ENCODE measurements at places on chromosomes 2 and 18.

DNA sequence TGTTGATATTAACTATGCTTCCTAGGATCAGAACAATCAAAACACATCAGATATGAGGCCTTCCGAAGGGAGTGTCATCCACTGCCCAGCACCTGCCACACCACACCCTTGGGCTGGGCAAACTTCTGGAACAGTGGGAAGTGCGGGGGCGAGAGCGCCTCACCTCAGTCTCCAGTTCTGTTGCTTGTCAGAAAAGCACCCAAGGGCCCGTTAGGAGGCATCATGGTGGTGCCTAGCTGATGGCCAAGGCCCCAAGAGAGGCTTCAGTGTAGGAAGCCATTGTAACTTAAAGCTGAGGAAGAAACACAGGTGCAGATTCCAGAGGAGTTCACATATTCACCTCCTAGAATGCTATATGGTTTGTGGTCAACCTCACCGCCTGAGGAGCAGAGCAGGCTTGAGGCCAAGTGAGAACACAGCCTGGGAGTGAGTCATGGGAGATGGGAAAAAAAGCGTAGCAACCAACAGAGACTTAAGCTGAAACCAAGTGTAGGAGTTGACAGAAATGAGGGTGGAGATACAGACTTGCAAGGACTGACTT lies 85.1 kb upstream of the ATL2 start:
- no peak for DNase-seq

- DNase-seq = no peak
These were observed 37.6 kb upstream of the MSTN start for GRCh38 chr2:190099890-190100697.

DNA sequence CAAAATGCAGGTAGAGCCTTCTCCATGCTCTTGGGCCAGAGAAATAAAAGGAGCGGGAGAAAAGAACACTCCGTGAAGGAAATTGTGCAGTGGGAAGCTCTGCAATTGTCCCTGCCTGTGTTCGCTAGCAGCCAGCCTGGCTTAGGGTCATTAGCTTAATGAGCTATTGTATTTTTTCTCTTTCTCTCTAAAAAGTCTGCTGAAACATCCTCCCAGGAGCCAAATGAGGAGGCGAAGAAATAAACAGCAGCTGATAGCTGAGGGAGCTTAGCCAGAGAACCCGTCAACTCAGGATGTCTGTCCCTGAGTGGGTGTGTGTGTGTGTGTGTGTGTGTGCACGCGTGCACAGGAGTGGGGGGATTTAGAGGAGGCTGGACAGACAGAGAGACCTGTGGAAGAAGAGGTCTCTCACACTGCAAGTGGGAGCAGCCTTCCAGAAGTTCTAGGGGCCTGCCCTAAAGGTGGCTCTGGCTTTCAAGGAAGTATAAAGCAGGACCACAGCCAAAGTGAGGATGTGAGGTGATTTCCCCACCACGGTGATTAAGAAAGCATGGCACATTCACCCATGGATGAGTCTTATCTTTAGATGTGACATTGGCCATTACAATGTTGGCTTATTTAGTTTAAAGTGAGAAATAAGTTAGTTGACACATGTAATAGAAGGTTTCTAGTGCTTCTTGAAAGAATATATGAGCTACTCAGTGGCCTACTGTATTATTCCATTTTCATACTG lies 690.4 kb downstream of the RNF144A start:
- no peak for DNase-seq

DNA sequence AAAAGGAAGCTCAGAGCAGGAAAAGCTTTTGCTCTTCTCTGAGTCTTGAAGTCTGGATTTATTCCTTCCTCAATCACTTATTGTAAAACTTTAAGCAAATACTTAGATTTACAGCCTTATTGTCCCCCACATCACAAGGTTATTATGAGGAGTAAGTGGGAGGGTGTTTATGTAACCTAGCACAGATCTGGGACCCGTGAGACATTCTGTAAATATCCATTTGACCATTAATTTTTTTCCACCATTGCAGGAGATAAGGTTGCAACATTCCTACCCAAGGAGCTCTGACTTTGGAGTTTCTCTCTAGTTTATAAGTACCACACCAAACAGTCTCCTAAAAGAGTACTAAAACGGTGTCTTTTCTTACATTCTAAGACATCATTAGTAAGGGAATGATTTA lies 52.1 kb upstream of the CTIF start:
- no peak for DNase-seq

DNA sequence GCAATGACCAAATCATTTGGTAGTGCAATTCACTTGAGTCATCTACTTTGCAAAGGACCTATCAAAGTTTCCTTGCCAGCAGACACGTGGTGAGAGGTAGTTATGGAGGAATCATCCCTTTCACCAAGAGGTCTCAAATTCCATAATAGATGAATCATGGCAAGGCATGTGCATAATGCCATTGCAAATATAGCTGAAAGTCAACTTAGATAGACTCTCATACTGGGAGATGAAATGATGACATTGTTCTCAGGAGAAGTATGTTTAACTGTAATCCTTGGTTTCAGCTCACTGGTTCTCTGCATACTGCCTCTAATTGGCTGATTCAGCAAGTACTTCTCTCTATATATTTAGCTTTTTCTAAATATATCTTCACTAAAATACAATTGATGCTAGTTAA lies 57.2 kb downstream of the CALCRL start:
- no peak for DNase-seq

- no peak for DNase-seq
These were observed 33.6 kb downstream of the TTC32 start for GRCh38 chr2:19868224-19868623.

GRCh38 chr18:45034179-45034578 lies 353.5 kb downstream of the SETBP1 start:
- DNase-seq = no peak

DNA sequence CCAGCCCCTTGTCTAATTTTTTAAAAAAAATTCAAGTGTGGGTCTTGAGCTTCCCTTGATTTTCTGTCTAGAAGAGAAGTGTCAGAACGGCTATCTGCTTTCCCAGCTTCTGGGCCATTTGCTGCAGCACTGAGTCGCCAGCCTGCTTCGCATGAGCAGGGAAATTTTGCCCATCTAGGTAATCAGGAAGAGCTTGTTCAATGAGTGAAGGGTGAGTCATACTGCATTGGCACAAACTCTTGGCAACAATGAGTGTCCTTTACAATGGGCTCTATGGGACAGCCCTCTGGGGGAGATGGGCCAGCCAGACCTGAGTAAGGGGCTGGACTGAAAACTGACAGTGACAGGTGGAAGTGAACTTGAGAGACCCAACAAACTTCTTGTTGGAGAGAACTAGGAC lies 2.4 kb upstream of the RNF144A start:
- DNase-seq = no peak

- DNase-seq = no peak
These were observed 62.0 kb upstream of the CAB39 start for GRCh38 chr2:230650585-230651137.

DNA sequence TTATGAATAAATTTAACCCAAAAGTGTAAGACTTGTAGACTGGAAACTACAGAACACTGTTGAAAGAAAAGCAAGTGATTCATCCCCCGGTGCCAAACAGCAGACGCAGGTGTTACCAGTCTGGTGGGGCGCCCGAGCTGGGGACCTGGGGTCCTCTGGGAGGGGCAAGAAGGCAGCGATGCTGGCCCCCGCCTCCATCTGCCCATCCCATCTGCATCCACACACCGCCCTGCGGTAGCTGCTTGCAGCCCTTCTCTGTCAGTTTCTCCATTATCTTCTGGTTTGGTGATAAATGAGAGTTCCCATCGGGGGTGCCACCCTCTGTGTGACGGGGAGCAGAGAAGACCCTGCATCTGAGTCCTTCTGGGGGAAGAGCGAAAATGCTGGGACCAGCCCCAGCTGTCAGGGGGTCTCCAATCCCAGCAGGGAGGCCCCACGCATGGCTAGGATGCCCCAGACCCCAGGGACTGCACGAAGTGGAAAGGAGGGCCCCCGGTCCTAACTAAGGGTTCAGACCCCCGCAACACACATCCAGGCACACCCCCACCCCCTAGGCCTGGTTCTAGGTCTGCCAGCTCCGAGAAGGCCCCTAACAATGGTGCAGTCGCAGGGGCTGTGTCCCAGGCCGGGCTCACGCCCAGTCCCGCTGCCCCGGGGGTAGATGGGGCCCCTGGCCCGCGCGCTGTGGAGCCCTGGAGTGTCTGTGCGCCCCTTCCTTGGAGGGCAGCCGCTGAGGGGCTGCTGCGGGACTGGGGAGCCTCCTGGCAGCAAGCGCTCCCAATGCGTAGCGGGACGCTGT lies 686 bp upstream of the RGPD8 start:
- no peak for DNase-seq

DNA sequence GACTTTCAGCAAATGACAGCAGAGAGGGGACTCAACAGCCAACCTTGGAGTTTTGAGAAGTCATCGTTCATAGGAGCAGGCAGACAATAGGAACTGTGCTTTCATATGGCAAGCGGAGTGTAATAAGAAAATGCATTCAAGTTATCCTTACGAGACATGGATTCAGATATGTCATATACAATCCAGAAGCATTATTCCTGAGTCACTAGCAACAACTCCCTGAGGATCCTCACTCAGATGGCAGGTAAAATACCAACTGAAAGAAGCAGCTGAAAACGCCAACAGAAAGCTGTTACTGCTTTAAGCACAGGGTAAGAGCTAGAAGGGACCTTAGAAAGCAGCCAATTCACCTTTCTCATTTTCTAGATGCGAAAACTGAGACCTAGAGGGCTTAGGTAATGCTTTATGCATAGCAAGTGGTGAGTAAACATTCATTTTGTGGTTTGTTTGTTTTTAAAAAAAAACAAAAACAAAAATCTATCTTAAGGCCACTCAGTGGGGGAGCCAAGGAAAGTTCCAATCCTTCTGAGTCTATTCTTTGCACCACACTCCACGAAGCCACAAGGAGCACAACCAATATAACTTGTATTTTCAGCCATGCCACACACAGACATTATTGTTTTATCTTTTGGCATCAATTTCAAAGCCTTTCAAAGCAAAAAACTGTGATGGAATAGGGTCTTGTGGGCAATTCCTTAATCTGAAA lies 89.1 kb upstream of the RIOK3 start:
- DNase-seq = no peak

GRCh38 chr18:38475686-38476085 lies 910.1 kb upstream of the CELF4 start:
- DNase-seq = no peak

DNA sequence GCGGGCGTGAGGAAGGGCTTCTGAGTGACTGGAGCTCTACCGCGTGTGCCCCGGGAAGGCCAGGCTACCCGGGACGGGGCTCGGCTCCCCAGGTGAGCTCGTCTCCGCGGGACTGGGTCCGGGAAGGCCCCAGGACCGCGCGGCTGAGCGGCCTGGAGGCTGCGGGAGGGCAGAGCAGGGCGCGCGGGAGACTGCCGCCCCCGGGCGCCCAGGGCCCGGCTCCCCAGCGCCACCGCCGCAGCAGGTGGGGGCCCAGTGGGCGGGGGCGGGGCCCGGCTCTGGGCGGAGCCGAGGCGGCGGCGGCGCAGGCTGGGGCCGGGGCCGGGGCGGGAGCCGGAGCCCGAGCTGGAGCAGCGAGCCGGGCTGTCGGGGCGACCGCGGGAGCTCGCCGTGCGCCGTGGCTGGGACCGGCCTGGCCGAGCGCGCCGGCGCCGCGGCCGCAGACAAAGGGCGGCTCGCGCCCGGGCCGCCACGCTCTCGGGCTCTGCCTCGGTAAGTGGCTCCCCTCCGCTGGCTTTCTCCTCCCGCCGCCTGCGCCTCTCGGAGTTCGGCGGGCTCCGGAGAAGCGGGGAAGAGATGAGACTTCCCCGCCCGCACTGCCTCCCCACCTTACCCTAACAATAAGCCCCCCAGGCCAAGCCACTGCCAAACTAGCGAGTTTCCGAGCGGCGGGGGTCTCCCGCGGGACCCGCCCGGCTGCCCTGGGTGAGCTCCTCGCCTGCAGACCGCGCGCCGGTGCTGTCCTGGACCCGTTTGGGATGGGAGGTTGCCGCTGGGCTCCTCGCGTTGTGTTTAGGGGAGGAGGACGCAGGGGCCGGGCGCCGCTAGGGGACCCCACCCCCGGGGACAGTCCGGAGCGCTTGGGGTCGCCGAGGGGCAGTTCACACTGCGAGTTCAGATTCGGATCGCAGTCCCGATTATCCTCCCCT lies at the start of gene MAPK4:
Gene MAPK4, plus strand, starts transcription at position 336 of the 929 bp plus-strand sequence. CDS start 103,872 bp downstream, outside the sequence.
- peak; percentile 71 for DNase-seq

GRCh38 chr2:127762846-127763245 lies 48.1 kb downstream of the WDR33 start:
- no peak for DNase-seq

DNA sequence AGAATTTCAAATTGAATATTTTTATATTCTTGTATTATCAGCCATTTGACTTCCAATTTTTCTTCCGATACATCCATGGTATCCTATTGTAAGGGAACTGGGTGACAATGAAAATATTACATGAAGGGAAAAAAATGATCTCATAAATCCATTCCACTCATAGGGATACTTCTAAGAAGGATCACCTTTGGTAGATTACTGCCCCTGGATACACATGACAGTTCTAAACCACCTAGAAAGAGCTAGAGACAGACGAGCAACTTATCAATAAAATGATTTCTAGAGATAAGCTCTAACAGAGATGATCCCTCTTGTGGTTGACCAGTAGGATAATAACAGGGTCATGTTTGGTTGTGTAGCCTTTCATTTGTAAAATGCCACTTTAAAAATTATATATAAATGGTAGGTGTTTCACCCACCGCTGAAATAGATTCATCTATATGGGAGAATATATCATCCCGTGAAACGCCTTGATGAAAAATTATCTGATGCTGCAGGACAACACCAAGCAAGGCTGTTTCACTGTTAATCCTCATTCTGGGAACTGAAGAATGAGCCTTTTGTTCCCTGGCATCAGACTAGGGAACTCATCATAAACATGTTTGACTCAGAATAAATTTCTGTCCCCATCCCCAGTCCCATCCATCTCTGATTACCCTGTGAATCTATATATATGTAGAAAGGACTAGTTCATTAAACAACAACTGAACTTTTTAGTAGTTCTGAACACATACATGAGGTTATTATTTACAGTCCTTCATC lies 180.0 kb downstream of the TCF4 start:
- DNase-seq = no peak

DNA sequence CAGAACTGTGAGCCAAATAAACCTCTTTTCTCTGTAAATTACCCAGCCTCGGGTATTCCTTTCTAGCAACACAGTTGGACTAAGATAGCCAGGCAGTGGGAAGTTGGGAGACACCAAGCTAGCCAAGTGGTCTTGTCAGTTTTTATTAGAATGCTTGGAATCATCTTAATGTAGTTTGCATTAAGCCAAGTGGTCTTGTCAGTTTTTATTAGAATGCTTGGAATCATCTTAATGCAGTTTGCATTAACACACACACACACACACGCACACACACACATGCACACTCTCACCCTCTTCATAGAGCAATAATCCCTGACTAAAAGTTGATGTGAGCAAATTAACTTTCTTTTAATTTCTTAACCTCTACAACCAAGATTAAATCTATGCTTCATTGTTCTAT lies 151.5 kb downstream of the VAPA start:
- DNase-seq = no peak

- no peak for DNase-seq
These were observed 61.3 kb downstream of the MRPS9 start for GRCh38 chr2:105099153-105099552.

DNA sequence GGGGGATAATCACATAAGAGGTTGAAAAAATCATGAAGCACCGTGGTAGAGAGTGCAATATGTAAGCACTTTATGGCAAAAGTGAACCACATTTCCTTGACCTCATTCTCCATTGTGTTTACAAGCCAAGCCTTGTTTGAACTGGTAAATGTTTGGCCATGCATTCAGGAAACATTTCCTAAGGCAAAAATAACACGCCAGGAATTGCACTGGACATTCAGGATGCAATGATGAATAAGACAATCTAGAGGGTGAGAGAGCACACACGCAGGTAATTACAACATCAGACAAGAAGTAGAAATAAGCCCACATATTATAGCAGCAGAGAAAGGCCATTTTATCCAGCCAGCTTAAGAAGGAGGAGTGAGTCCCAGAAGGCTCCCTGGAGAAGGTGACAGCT lies 218.0 kb upstream of the OSR1 start:
- no peak for DNase-seq
